Stimulated activated CD8-positive, alpha-beta memory T cell treated with anti-CD3 and anti-CD28 coated beads, Interleukin-7, amount 100 ng/mL, for 24 hours (primary cell): ENCODE measurements at places on chromosomes 7 and 10.

DNA sequence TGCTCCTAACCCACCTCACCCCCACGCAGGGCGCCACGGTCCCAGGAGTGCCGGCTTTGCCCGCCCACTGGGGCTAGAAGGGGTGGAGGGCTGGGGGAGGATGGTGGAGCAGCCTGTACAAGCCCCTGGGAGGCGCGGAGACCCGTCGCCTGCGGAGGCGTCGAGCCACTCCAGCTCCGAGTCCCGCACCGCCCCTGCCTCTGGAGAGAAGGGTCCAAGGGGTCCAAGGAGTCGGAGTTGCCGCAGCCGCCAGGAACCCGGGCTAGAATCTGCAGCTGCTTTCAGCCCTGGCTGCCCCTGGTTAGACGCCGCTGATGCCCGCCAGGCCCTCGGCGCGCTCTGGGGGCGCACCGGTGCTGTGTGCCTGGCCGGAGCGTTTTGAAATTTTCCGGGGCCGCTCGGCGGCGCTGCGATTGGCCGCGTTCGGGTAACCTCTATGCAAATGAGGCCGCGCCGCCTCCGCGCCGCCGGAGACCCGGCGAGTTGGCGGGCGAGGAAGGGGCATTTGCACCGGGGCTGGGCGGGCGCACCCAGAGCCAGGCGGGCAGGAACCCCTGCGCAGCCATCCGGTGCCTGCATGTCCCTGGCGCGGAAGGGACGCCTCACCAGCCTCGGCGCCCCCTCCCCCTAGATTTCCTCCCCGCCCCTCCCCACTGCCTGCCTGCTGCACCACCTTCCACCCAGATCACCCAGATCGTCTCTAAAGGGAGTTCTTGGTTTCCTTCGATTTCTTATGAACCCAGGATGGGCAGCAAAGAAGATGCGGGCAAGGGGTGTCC, at the start of gene HMX2:
HMX2 (plus strand) TSS at position 502 of the 779 bp plus-strand sequence; CDS start at position 745, 243 bp downstream.
- no peak for DNase-seq

- DNase-seq, result no peak
These were observed at the start of gene GTF2I for GRCh38 chr7:74657692-74658177. TSS of gene GTF2I (plus strand) at chr7:74657718. CDS start at chr7:74689129, 31,411 bp downstream.

DNA sequence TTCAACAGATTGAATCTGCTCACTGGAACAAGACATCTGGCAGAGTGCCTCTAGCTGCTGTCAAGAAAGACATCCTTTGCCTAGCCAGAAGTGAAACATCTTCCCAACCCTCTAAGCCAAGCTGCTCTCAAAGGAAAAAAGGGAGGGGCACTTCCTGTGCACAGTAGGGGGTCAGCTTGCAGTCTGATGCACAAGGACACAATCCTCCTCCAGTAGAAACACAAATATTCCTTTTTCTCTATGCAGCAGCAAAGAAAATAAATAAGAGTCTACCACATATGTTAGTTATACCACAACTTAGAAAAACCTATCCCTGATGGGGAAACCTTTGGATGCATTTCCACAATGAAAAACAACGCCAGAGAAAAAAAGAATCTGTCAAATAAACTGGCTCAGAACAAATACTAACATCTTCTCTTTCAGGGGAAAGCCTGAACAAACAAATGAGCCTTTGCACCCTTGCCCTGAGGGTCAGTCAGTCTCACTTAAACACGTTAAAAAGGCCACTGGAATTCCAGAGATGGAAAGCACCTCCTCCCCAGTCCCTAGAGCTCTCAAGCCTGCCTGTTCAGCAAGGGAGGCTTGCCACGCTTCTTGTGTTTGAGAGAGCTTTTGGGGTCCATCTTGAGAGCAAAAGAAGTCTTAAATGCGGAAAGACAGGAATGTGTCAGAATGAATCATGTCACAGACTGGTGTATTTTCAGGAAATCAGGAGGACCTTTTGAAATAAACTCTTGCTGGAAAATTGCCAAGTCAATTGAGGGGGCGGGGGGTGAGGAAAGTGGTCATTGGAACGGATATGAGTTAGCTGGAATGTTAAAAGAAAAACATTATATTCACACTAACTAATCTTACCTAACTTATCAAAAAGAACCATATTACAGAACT, 7.5 kb downstream of the LAMB1 start:
- no peak for DNase-seq

- no peak for DNase-seq
These were observed 12.5 kb downstream of the PPIA start for GRCh38 chr7:44808914-44809393.

- no peak for DNase-seq
These were observed 158.5 kb upstream of the RHEB start for GRCh38 chr7:151678227-151678604.

GRCh38 chr7:155836216-155837125, 24.2 kb upstream of the SHH start:
- DNase-seq, result no peak

- DNase-seq, result no peak
These were observed 134.2 kb upstream of the C7orf33 start for GRCh38 chr7:148456351-148456750.
